Activated naive CD4-positive, alpha-beta T cell treated with anti-CD3 and anti-CD28 coated beads, Interleukin-2, amount 10 ng/mL, durations not matched to agents 5 hours and 36 hours (primary cell): ENCODE measurements at places on chromosomes 11 and 22. TPM values are rescaled to one million over a fixed set of nuclear protein-coding genes. Genes with fewer than 3 reads are reported as not detected.

CST6 gene
- total RNA-seq = not detected

OR52N4 gene
- total RNA-seq = 1.3 TPM

OTOG gene
- not detected for total RNA-seq

OR52A1 gene
- not detected for total RNA-seq
